Lower leg skin (tissue), 4 donors: ENCODE measurements at places on chromosomes 2 and 18.

GRCh38 chr2:608711-609110 is 68.5 kb downstream of the TMEM18 start:
- peak; percentile 65 for DNase-seq

GRCh38 chr2:209074711-209075110 is 349.1 kb upstream of the MAP2 start:
- no peak for DNase-seq

DNA sequence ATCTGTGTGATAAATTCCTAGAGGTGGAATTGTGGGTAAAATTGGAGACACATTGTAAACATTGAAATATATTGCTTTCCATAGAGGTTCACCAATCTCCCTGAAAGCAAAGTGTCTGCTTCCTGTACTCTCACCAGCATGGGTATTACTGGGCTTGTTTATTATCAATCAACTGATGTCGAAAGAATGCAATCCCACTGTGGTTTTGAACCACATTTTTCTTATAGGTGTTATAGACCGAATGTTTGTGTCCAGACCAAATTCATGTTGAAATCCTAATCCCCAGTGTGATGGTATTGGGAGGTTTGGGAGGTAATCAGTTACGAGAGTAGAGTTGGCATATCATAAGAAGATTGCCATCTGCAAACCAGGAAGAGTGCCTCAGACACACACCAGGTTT is 1212.4 kb downstream of the LRP1B start:
- DNase-seq = no peak

DNA sequence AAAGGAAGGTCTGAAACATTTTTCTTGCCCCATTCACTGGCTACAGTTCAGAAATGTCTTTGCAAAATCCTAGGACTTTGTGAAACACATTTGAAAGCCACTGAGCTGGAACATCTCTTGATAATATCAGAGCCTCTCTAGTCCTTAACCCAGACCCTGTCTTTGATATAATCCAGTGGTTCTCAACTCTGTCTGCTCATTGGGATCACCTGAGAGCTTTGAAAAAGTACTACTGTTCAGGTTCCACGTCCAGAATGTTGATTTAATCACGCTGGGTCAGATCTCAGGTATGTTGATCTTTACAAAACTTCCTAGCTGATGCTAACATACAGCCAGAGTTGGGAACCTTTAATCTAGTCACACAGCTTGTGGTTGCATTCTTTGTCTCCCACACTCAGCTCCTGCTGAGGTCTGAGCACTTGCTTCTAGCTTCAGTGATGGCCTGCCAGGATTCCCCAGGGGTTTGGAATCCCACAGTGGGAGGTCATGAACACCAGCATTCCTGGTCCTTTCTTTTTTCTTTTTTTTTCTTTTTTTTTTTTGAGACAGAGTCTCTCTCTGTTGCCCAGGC is 262.7 kb downstream of the SETBP1 start:
- DNase-seq = no peak

- no peak for DNase-seq
Observed at GRCh38 chr2:216188559-216188850, 79.4 kb downstream of the XRCC5 start.
